ENCODE measurements at places on chromosomes 13 and 19.

- DNase-seq = no peak
These were observed 80.3 kb downstream of the PAN3 start for GRCh38 chr13:28218679-28219078.

DNA sequence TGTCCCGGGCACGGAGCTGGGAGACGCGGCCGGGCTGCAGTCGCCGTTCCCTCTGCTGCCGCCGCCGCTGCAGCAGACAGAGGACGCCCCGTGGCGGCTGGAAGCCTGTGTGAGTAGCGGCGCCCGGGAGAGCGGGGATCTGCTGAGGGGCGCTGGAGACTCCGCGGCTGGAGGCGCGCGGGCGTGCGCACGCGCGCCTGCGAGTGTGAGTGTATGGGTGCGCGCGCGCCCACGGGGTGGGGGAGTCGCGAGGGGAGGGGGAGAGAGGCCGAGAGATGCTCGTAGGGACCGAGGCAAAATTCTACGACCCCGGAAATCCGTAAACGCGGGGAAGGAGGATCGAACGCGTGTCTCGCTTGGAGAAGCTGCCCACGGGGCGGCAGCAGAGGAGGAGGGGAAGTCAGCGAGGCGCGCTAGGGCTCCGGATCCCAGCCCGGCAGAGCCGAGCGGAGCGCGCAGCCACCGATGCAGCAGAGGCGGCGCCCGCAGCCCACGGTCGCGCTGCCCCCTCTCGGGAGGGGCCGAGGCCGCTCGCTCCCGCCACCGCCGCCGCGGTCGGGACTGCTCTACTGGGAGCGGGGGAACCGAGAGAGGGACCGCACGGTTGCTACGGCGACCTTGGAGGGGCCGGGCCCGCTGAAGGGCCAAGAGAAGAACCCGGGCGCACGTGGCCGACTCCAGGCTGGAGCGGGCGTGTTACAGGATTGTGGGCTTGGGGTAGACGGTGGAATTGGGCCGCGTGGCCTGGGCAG lies at the start of gene ENOX1:
TSS of gene ENOX1 (minus strand) at position 207 of the 752 bp plus-strand sequence.
- no peak for DNase-seq

- no peak for DNase-seq
These were observed 169.5 kb downstream of the DCLK1 start for GRCh38 chr13:35961461-35962220.

DNA sequence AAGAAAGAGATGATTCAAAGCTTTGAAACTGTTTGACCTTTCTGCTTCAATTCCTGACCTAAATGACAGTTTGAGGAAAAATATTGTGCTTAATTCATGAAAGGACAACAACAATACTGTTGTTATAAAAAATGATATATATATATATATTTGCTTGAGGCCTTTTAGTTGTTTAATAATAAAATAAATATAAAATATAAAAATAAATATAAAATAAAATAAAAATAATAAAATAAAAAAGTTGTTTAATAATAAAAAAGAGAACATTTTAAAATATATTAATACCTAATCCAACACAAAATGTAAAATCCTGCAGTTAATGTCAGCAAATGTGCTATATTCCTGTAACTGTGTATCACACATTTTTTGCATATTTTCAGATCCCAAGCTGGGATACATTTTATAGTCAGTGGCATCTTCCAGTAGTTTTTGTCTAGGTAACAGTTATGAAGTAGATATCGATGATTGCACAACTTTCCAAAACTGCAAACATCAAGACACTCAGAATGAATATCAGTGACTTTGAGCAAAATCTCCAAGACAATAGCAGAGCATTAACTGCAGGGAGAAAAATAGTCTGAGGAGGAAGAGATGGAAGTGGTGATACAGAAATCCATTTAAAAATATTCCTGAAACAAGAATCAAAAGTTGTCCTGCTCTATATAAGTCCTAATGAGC lies 375.5 kb upstream of the KLHL1 start:
- no peak for DNase-seq

DNA sequence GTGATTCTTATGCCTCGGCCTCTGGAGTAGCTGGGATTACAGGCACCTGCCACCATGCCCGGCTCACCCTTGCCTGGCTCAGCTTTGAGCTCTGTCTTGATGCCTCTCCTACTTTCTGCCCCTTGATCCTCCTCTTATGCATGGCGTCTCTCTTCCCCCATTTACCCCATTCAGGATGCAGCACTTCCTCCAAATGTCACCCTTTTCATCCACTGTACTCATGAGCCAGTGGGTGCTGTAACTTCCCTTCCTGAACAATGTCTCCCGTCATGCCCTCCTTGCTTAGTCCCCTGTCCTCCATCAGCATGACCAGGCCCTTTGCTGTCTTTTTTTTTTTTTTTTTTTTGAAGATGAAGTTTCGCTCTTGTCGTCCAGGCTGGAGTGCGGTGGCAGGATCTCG lies 3.4 kb upstream of the SIGLEC9 start:
- no peak for DNase-seq

DNA sequence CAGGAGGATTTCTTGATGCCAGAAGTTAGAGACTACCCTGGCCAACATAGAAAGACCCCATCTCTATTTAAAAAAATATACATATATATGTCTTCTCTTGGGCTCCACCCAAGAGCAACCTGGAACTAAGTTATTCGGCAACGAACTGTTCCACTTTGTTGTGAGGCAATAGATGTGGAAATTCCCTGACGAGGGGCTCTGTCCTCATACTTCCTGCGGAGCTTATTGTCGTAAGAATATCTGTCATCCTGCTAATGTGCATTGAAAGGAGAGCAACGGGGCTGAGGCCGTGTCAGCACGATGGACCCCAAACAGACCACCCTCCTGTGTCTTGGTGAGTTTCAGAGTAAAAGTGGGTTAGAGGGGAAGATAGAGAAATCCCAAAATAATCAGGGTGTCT lies at the start of gene FCAR:
TSS of gene FCAR (plus strand) at position 246 of the 400 bp plus-strand sequence. CDS start at position 301, 55 bp downstream.
- DNase-seq = no peak

- DNase-seq = no peak
These were observed 343.9 kb downstream of the OXGR1 start for GRCh38 chr13:96650301-96650886.

GRCh38 chr19:24159707-24160106 lies 72.7 kb downstream of the ZNF254 start:
- no peak for DNase-seq

- no peak for DNase-seq
These were observed 1893.0 kb upstream of the PCDH20 start for GRCh38 chr13:63308549-63309165.

- DNase-seq = no peak
These were observed 4.3 kb upstream of the SLITRK5 start for GRCh38 chr13:87666831-87667230.

DNA sequence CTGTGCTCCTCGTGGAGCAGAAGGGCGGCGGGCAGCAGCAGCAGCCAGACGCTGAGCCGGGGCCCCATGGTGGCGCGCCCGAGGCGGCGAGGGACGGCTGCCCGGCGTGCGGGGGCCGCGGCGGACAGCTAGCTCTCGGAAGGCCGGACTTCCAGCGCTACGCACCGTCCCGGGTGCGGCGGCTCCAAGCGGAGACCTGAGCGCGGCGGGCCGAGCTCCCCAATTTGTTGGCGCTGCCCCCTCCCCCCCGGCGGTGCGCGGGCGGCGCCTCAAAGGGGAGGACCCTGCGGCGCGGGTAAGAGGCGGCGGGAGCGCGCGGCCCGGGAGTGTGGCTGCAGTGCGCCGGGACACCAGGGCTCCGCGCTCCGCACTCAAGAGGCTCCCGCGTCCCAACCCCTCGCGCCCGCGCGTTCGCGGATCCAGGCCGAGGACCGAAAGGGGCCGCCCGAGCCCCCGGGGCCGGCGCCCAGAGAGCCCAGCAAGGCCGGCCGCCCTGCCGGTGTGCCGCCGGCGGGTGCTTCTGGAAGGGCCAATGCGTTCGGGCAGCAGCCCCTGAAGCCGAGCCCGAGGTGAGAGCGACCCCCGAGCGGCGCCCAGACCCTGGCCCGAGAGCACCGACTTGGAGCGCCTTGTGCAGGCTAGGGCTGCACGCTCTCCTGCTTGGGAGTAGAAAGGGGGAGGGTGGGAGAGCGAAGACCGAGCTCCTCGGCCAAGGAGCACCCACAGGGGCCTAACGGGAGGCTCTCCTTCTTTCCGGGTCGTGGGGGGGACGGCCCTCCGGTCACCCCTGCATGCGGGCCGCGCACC lies at the start of the genes COL4A1 and COL4A2:
TSS of gene COL4A1 (minus strand) at position 198 of the 807 bp plus-strand sequence. CDS start at position 68, 130 bp downstream.
TSS of gene COL4A2 (plus strand) at position 325 of the 807 bp plus-strand sequence. CDS start 620 bp downstream, outside the sequence.
- DNase-seq = no peak

- DNase-seq = no peak
These were observed 448.9 kb downstream of the PCDH9 start for GRCh38 chr13:66781241-66781640.

DNA sequence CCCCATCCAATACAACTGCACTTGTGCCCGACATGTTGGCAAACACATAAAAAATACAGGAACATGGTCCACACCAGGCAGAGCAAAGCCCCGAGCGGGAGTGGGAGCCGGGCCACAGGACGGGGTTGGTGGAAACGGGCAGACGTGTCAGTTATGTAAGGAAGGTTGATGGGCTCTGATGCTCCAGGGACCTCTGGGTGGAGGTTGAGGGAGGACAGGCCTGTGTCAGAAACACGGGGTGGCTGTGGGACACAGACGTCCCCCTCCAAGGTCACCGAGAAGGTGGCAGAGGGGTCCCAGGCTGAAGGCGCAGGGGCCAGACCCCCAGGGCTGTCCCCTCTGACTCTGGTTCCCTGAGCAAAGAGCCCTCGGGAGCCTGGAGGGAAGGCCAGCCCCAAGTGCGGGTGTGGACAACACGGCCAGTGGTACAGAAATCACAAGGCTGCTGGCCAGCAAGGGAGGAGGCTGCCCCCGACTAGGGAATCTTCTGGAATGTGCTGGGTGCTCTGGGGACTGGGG lies 31.4 kb upstream of the C13orf46 start:
- DNase-seq = no peak

DNA sequence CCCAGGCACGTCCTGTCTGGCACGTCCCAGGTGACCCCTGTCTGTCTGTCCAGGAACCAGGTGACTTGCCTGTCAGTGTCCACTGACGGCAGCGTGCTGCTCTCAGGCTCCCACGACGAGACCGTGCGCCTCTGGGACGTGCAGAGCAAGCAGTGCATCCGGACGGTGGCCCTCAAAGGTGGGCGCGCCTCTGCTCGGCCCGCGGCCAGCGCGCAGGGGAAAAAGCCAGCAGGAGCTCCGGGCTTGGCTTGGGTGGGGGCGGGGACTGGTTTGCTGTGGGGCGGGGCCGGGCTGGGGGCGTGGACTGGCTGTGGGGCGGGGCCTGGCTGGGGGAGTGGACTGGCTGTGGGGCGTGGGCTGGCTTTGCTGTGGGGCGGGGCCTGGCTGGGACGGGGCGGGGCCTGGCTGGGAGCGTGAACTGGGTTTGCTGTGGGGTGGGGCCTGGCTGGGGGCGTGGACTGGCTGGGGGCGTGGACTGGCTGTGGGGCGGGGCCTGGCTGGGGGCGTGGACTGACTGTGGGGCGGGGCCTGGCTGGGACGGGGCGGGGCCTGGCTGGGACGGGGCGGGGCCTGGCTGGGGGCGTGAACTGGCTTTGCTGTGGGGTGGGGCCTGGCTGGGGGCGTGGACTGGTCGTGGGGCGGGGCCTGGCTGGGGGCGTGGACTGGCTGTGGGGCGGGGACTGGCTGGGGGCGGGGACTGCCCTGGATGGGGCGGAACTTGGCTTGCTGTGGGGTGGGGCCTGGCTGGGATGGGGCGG lies 7.2 kb downstream of the WDR18 start:
- DNase-seq = no peak

DNA sequence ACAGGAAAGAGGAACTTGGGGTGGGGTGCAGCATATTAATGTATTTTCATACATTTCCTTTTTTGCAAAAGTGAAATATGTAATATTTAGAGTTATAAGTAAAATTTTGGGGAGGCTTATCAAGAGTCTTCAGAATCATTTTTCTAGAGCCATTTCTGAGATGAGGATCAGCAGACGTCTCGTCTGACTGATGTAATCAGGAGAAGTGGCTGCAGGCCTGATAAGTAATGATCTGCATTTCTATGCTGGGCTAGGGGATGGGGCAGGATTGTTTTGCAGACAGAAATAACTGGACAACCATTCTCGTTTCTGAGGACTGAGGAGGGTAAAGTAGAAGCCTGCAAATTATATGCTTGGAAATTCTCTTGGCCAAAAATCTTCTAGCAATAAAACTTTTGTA lies 89.2 kb upstream of the ARGLU1 start:
- DNase-seq = no peak

- DNase-seq = peak; percentile 31
These were observed at the start of gene ZNF878 for GRCh38 chr19:12052497-12053169. TSS of gene ZNF878 (minus strand) at chr19:12052961. CDS start at chr19:12052801, 160 bp downstream.

GRCh38 chr13:113904411-113904810 lies 40.5 kb upstream of the GAS6 start:
- DNase-seq = peak; percentile 19

GRCh38 chr19:18987456-18987855 lies 45.9 kb downstream of the SUGP2 start:
- no peak for DNase-seq

DNA sequence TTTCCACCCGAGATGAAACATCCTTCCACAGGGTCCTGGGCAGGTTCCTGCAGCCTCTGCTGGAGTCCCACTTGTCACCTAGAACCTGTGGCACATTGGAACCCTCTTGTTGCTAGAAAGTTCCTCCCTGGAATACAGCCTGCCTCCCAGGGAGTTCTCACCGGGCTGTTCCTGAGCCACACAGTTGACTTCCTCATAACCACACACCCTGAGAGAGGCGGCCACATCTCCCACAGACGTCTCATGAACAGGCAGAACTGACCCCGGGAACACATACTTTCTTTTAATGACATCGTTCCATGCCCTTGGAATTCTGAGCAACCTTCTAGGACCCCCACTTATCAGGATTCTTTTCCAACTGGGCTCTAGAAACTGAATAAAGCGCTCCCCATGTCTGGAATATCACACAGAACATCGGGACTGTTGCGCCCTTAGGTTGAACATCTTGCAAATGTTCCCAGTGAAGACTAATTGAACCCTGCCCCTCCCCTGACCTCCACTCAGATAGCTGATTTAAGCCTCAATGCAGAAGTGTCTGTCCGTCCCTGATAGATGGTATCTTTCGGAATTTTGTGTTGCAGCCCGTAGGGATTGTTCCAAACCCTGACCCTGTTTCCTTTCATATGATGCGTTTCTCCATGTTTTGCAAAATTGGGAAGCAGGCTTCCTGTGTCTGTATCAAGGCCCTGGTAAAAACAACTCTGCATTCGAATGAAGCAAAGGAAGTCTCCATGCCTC lies 91.1 kb downstream of the RAB20 start:
- DNase-seq = no peak

- no peak for DNase-seq
These were observed 551.6 kb downstream of the MYO16 start for GRCh38 chr13:109180905-109181425.

DNA sequence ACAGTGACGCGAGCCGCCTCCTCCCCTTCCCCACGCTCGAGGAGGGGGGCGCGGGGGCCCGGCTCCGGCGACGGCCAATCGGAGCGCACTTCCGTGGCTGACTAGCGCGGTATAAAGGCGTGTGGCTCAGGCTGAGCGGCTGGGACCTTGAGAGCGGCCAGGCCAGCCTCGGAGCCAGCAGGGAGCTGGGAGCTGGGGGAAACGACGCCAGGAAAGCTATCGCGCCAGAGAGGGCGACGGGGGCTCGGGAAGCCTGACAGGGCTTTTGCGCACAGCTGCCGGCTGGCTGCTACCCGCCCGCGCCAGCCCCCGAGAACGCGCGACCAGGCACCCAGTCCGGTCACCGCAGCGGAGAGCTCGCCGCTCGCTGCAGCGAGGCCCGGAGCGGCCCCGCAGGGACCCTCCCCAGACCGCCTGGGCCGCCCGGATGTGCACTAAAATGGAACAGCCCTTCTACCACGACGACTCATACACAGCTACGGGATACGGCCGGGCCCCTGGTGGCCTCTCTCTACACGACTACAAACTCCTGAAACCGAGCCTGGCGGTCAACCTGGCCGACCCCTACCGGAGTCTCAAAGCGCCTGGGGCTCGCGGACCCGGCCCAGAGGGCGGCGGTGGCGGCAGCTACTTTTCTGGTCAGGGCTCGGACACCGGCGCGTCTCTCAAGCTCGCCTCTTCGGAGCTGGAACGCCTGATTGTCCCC lies at the start of gene JUNB:
TSS of gene JUNB (plus strand) at position 142 of the 706 bp plus-strand sequence. CDS start at position 428, 286 bp downstream.
- peak; percentile 98 for DNase-seq
